Activated CD4-positive, alpha-beta T cell treated with anti-CD3 and anti-CD28 coated beads for 1 hour (primary cell): ENCODE measurements at places on chromosomes 6 and 20.

DNA sequence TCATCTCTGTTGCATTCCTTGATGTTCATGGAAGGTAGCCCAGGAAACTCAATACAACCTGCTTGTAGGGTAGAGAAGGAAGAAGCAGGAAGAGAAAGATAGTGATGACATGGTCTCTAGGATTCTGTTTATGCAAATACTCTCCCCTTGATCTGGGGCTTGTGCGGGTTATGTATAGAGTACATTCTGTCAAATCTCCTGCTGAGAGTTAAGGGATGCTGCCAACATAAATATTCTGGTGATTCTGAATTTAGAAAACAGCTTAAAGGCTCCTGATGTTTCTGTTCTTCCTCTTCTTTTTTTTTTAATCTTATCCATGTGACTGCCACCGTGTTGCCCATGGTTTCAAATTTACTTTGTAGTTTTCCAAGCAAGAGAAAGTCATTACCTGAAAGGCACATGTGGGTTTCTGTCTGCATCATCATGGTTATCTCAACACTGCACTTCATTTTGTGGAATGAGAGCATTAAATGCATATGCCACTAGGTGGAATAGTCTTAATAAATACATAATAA is 150.6 kb downstream of the RPS12 start:
- DNase-seq = no peak

DNA sequence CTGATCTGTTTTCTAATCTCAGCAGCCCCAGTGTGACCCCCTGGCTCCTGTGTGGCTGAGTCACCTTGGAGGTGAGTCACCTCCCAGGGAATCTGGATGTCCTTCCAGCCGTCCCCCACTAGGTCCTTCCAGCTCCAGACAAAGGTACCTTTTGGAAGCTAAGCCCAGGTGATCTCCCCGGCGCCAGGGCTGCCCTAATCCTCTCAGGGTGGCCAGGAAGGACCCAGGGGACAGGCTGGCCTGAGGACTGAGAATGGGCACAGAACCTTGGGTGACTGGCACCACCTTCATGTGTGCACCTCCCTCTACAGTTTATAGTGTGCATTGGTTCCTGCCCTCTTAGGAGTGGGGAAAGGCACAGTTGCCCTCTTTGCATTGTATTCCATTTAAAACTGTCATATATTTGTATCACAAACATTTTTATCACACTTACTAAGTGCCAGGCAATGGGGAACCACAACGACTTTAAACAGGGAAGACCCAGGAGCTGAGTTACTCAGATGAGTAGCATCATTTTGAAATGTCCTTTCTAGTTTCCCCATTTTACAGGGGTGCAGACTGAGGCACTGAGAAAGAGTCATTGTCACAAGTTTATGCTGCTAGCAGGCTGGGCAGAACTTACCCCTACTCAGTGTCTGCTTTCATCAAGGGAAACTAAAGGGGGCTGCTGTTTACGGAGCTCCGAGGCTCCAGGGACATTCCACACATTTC is 2.6 kb upstream of the BPIFB4 start:
- no peak for DNase-seq

- DNase-seq = no peak
Measured at GRCh38 chr6:122653094-122653493, 42.9 kb downstream of the PKIB start.

DNA sequence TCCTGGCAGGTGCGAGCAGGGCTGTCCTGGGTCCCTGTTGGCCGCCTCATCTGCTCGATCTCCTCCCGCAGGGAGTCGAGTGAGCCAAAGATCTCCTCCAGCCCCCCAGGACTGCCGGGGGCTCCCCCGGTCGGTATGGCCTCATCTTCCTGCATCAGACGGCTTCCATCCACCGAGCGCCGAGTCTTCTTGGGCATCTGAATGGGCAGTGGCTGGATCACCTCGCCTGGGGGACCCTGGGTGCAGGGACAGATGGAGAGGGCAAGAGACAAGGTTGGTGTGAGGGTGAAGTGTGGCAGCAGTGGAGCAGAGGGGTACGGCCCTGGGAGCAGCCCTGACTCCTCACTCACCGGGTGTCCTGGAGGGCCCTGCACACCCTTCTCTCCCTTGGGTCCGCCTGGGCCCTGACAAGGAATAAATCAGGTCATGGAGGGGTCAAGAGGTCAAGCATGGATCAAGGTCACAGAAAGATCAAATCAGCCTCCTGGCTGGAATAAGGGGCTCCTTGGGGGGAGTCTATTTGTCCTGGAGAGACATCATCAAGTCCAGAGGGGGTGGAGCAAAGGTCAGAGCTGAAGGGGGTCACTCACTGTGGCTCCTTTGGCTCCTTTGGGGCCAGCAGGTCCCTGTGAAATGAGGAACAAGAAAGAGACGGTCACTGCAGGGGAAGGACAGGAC is 26.5 kb downstream of the COL11A2 start:
- no peak for DNase-seq

- DNase-seq = no peak
Measured at GRCh38 chr20:59561614-59562277, 42.6 kb upstream of the PHACTR3 start.

DNA sequence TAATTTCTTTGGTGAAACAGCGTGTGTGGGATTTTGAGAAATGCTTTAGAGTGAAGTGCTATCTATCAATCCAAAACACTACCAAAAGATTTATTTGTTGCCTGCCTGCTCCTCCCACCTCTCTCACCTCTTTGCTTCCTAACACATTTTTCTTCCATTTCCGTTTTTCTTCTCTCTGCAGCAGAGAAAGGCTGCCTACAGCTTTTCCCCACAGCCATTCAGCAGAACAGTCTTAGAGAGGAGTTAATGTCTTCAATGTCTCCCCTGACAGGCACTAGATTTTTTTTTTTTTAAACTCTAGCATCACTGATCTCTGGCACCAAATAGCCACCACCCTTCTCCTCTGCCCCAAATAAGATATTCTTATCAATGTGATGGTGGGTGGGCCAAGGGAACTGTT is 327.8 kb upstream of the MAN1A1 start:
- DNase-seq = no peak

GRCh38 chr20:6765469-6766058 is 1.9 kb upstream of the BMP2 start:
- DNase-seq = no peak
